ENCODE measurements at places on chromosomes 2 and 18. TPM values are rescaled to one million over a fixed set of nuclear protein-coding genes. Genes with fewer than 3 reads are reported as not detected.

GRCh38 chr2:179022685-179023084 is 27.3 kb downstream of the CCDC141 start:
- no peak for DNase-seq

DNA sequence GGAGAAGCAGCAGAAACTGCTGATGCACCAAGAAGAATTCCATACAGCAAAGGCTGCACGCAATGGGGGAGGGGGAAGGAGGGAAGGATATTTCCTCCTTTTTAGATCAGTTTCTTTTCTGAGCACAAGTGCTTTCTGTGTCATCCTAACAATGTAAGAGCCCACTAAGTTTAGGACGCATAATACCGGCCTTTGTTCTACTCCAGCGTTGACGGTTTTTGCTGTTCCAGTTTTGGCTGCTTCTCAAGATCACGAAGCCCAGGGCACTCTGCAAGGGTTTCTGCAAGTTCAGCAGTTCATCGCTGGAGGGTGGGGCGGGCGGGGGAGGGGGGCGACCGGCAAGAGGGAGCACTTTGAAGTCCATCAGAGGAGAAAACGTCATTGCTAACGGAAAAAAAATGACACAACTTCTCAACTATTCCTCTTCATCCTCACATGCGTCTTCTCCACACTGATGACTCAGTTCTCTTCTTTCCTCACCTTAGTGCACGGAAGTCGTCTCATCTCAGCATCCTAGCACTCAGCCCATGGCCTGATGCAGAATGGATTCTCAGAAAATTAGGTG is 8.7 kb downstream of the FAM178B start:
- DNase-seq, result peak; percentile 82

GRCh38 chr2:1572638-1573037 is 159.4 kb downstream of the TPO start:
- DNase-seq, result no peak

- no peak for DNase-seq
Measured at GRCh38 chr18:79479116-79479760, 83.5 kb downstream of the NFATC1 start.

GRCh38 chr2:156864325-156864724 is 393.2 kb upstream of the GALNT5 start:
- no peak for DNase-seq

DNA sequence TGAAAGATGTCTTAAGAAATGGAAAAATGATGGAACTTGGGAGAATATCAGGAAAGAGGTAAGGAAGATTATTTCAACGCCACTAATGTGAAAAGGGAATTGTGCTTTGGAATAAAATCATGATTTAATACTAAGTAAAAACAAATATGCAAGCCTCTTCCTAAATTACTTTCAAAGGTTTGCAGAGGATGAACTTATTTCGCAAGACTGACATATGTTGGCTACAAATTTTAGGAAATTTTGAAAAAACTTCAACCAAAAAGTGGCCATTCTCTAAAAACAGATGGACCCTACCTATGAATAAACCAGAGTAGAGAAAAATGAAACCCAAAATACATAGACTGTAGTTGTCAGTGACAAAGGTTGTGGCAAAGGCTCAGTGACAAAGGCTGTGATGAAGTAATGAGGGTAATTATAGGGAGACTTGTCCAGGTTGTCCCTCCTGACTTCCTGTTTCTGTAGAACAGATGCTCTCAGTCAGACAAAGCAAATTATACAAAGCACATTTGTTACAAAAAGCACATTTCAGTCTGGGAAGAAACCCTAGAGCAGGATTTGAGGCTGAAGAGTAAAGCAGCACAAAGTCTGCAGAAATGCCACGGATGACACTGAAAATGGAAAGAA is 39.5 kb downstream of the SFT2D3 start:
- DNase-seq, result no peak

DNA sequence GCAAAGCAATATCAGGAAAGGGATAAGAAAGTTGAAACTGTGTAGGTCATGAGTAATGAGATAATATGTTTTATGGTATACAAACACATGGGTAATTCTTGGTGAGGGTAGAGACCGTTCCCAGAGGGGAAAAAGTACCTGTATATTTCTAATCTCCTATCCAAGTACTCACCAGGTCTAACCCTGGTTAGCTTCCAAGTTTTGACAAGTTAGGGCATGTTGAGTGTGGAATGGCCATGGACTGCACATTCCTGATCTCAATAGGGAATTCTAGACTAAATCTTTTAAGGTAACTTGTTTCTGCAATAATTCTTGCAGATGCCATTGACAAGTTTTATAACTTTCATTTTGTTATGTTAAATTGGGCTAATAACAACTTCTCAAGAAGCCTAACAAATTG is 216.6 kb downstream of the SPAG16 start:
- DNase-seq, result peak; percentile 60

DNA sequence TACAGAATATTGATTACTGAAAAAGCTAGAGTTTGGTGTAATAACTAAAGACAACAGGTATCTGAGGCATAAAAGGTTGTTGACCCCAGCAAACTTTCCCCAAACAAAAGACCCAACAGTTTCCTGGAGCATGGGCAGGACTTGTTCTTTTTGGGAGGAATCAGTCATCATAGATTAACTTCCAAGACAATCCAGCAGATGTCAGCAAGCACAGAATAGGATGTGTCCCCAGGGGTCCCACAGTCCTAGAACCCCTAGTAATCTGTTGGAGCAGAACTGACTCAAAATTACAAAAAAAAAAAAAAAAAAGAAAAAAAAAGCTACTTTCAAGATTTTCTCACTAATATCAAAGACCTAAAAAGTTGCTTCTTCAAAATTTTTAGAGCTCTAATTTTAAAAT is 564.7 kb upstream of the SLC39A10 start:
- no peak for DNase-seq

DNA sequence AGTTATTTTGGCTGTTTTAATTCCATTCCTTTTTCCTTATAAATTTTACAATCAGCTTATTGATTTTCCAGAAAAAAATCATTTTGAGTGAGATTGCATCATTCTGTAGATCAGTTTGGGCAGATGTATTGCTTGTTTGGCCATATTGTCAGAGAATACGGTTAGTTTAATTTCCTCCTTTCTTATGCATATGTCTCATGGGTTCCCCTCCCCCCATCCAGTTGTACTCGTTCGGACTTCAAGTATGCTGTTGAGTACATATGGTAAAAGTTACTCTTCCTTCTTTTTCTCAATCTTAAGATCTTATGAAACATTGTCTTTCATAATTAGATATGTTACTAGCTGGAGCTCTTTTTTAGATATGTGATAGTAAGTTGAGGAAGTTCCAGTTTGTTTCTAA is 131.2 kb upstream of the TTC27 start:
- DNase-seq, result no peak

DNA sequence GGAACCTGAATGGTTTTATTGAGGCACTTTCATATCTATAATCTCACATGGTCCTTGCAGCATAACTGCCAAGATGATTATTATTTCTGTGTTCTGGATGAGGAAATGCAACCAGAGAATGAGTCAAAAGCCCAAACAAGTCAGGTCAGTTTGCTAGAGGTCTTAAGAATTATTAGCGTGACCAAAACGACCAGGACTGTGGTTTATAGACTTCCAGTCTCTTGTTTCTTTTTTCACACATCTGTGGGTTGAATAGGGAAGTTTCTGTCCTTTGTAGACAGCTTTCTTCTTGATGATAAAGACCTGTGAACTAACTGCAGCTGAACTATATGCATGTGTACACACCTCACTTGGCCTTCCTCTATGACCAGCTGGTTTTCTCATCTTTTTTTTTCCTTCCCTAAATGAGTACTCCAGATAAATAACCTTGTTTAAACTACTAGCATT is 13.9 kb downstream of the ADAM23 start:
- peak; percentile 93 for DNase-seq

DNA sequence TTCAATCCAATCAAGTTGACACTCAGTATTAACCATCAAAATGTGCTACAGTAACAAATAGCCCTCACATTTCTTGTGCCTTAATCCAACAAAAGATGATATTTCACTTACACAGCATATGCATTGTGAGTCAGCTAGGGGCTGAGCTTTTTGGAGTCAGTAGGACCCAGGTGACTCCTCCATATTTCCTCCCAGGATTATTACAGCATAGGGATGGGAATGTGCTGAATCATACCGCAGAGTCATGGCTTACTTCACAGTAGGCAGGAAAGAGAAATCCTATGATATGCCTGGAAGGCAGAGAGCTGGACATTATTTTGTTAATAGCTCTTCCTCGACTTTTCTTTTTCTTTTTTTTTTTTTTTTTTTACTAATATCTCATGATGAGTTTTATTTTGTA is 153.3 kb downstream of the TMEM182 start:
- peak; percentile 77 for DNase-seq

GRCh38 chr2:159149747-159150146 is 136.8 kb downstream of the WDSUB1 start:
- DNase-seq, result no peak

DNA sequence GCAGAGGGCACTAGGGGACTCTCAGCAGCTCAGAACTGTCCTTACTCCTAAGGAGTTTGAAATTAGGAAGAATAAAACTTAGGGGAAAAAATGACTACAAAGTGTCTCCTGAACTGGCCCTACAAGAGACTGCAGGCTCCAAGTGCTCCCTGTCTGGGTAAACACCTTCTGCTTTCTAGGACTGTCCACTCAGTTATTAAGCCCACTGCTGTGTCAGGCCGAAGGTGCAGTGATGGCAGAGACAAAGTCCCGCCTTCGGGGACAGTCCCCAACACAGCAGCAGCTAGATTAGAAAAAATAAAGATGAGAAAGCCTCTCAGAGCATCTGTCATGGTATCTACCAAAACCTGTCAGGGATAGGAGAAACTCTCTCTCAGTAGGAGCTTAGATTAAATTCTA is 28.3 kb downstream of the TWIST2 start:
- no peak for DNase-seq

DNA sequence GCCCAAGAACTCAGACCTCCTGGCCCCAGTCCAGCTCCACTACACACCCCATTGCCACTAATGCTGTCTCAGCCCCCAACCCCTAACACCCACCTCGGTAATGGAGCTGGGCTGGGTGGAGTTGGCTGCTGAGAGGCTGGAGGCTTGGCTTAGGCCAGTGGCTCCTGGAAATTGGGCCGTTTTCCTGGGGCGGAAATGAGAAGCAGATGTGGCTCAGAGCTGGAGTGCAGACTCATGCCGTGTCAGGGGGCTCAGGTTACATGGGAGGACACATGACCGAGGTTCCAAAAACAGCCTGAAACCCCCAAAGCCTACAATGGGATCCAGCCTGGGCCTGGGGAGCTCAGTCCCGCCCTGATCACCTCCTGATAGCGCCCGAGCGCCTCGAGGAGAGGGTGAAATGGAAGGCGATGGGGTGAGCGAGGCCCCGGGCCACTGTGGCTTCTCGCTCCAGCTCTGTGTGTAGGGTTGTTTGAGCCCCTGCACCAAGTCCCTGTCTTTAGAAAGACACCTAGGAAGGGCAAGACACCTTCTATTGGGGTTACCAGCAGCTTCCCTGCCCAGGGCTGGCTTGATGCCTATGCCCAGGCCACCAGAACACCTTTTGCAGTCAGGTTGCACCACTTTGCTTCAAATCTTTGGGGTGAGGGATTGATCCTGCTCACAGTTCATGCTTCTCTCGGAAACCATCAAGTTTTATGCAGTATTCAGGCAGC is 175.7 kb upstream of the HAAO start:
- no peak for DNase-seq

GRCh38 chr2:128686497-128686859 is 367.8 kb upstream of the HS6ST1 start:
- no peak for DNase-seq

Gene TXNDC2
- not detected for total RNA-seq

Measured in mammary epithelial cell (primary cell).